OCI-LY7 (cell line): ENCODE measurements at places on chromosomes 7 and 10. TPM values are rescaled to one million over a fixed set of nuclear protein-coding genes. Genes with fewer than 3 reads are reported as not detected.

The EVX1 gene
- total RNA-seq = not detected in 2 replicates

The IFIT1 gene
- total RNA-seq = not detected in 2 replicates

The FERD3L gene
- total RNA-seq = not detected in 2 replicates

The GSDME gene
- 33.0 and 47.0 TPM in 2 replicates for total RNA-seq

The HOXA7 gene
- 0.42 and 1.2 TPM in 2 replicates for total RNA-seq

The NKX1-2 gene
- total RNA-seq = not detected in 2 replicates

The CCDC172 gene
- not detected in 2 replicates for total RNA-seq

The OLAH gene
- not detected in 2 replicates for total RNA-seq

The PAPOLB gene
- total RNA-seq = 0.07 TPM in 1 of 2 replicates, not detected in the other

The ASAH2B gene
- total RNA-seq = 0.34 and 0.35 TPM in 2 replicates

The TMEM176B gene
- total RNA-seq = 0.37 TPM in 1 of 2 replicates, not detected in the other

The MYOZ1 gene
- not detected in 2 replicates for total RNA-seq

The AHR gene
- not detected in 2 replicates for total RNA-seq

The DNA2 gene
- 51.2 and 60.7 TPM in 2 replicates for total RNA-seq

The TLX1 gene
- total RNA-seq = not detected in 2 replicates

The SYT15B gene
- 0.37 and 0.42 TPM in 2 replicates for total RNA-seq

The PON1 gene
- not detected in 2 replicates for total RNA-seq

The OR2A7 gene
- total RNA-seq = not detected in 2 replicates

The COL26A1 gene
- total RNA-seq = not detected in 2 replicates

The KLHL7 gene
- 30.2 and 35.2 TPM in 2 replicates for total RNA-seq
